ENCODE measurements at places on chromosomes 3 and 15.

GRCh38 chr3:152438181-152438580, 169.5 kb downstream of the MBNL1 start:
- no peak for DNase-seq

DNA sequence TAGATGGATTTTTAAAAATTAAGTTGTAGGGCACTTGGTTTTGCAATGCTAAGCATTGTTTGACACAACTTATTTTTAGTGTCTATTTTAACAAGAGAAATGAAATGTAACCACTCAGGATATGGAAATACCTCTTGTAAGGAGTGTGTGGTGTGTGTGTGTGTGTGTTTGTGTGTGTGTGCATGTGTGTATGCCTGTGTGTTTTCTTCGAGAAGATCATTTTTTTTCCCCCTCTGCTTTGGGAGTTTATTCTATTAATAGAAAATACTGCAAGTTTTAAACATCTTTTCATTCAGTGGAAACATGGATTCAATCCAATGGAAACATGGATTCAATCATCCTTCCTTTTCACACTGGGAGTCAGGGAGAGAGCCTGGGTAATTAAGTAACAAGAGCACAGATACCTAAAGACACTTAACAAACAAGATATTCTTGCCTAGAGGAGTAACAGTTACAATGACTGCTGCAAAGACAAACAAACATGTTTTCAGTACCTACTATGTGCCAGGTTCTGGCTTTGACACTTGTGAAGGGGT, 567.2 kb upstream of the TBL1XR1 start:
- no peak for DNase-seq

DNA sequence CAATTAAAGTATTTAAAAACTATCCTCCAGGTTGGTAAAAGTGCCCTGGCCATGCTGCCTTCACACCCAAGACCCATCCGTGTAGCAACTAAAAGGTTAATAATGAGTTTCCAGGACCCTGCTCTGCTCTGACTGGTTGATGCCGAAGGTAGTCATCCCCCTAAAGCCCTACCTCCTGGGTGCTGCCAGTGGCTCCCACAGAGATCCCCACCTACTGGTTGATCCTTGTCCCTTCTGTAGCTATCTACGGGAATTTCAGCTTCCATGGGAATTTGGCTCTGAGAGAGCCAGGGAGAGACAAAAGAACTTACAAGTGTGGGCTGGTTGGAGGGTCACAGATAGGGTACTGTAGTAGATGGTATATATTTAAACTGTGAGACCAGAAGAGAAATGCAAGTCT, 110.6 kb upstream of the NANOGP8 start:
- no peak for DNase-seq

DNA sequence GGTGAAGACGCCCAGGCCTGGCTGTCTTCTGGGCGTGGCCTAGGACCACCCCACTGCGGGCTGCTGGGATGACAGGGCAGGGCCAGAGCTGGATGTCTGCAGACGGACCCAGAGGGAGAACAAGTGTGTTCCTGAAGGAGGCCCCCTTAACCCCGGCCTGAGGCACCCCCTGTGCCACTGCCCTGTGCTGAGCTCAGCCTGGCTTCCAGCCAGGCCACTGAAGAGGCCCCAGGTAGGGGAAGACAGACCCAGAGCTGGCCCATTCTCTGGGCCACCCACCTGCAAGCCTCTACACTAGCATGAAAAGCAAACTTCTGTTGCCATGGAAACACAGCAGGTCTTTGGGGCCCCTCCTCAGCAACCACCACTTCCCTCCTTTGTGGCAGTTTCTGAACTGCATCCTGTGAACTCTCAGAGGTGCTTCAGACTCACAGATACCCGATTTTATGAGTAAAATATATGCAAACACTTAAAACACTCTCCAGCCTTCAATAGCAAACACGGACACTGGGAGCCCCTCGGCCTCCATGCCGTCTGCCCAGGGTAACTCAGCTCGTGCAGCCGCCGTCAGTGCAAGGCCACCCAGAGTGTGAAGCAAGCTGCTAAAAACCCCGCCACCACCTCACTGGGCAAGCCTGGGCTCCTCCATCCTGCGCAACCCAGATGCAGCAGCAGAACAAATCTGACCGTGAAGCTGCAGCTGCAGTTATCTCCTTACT, 42.5 kb downstream of the CMTM6 start:
- DNase-seq = peak; percentile 95

GRCh38 chr3:88203642-88204055, 53.9 kb downstream of the C3orf38 start:
- peak; percentile 47 for DNase-seq

DNA sequence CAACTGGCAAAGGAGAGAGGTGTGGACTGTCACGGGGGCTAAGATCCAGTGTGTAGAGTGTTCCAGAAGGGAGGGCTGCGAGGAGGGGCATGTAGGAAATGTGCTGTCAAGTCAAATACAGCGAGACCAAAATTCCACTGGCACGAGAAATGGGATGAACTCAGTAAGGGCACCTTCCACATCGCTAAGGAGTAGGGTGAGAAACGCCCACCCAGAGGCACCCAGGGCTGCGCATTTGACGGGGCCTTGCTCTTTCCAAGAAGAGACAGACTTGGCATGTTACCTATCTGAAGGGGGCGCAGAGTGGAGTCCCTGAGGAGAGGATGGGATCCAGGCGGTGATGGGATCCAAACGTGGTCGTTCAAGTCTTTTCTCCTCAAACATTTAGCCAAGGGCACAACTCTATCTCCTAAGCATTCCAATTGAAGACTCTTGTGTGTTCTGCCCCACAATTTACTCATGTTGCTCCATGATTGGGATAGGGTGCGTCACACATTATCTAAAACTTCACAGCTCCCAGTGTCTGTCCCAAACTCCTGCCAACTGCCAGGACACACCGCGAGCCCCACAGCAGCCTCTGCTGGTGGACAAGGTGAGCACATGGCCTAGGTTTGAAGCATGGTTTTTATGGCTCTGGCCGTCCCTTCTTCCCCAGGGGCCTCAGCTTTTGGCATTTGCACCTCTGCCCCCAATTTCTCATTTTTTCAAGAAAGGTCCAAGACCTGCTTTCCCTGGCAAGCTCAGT, 7.6 kb downstream of the SELENOS start:
- DNase-seq = no peak

DNA sequence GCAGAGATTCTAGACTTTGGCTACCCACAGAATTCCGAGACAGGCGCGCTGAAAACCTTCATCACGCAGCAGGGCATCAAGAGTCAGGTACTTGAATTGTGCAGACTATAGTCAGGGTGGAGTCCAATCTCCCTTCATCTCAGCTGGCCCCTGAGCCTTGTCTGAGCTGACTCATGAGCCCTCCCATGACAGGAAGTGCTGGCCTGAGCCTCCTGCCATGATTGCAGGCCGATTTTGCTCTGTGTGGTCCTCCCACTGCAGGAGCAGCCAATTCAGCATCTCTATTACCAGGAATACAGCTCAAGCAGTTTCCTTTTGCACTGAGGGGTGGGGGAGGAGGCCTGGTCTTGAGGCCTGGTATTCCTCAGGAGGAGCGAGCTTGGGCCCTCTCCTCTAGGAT, 5.5 kb downstream of the AP2M1 start:
- no peak for DNase-seq

GRCh38 chr3:64431526-64432091, 206.3 kb upstream of the PRICKLE2 start:
- no peak for DNase-seq

DNA sequence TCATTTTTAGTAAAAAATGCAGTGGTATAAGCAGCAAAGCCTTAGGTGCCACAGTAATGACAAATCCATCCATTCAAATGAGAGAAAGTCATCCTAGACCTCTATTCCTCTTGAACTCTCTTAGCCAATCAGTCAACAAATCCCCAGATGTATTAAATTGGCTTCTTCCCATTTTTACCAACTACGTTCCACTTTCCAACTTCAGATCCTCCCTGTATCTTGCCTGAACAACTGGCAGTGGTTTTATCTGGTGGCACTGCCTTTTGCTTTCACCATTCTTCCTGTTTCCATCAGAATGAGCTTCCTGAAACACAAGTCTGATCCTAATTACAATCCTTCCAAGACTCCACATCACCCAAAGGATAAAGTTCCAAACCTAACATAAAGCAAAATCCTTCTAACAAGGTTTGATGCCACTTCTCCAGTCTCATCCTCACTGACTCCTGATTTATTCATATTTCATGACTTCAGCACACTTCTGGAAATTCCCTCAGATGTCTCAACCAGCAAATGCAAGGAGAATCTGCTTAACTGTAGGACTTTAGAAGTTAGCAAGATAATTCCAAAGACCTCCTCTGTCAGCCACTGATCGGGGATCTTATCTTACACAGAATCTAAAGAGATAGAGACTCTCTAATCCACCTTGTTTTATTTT, 69.8 kb upstream of the SLC4A7 start:
- DNase-seq = no peak

GRCh38 chr3:114718071-114718897, 424.5 kb downstream of the TIGIT start:
- DNase-seq = no peak

GRCh38 chr3:40969341-40969740, 230.0 kb upstream of the CTNNB1 start:
- no peak for DNase-seq

DNA sequence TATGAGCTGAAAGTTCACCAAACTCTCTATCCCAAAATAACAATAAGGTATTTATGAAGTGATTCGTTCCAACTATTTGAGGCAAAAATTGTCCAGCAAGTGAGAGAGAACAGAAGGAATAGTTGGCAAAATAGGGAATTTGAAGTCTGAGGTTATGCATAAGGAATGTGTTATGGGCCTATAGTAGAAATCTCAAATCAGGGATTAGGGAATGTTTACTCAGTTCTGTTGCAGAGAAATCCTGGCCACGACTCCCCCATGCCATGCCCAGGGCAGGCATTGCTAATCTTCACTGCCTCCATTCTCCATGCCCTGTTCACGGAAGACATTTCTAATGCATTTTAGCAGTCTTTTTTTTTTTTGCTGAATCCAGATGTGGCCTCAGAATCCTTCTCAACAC, 58.6 kb downstream of the FLNB start:
- DNase-seq = no peak

DNA sequence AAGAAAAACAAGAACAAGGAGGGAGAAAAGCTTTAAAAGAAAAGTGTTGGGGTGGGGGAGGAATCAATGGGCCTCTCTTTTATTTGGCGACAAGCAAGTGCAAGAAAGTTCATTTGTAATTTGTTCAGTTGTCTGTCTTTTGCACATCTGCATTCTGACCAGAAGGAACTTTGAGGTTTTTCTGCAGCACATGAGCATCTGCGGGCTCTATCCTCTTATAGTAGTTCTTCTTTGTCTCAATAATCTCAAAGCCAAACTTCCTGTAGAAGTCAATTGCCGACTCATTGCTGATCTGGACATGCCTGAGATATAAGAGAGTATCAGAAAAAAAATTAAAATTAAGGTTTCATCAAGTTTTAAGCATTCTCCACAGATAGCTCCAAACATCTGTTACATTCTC, 24.4 kb downstream of the NAA50 start:
- no peak for DNase-seq

- DNase-seq = no peak
These were observed 354.5 kb downstream of the OCA2 start for GRCh38 chr15:27744641-27745040.

- no peak for DNase-seq
These were observed 37.6 kb downstream of the ANO10 start for GRCh38 chr3:43584043-43584826.

DNA sequence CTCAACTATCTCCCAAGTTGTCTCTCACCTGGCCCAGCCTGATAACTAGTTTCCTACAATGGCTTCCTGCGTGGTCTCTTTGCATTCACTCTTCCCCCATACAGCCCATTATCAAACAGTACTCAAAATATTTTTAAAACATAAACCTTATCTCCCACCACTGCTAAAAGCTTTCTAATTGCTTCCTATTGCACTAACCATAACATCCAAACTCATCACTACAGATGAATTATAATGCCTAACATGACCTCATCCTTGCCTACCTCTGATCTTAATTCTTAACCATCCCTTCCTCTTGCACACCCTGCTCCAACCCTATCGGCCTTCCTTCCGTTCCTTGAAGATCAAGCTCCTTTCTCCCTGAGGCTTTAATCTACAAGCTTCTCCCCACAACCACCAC, 17.0 kb downstream of the ACAP2 start:
- no peak for DNase-seq

GRCh38 chr3:195248281-195248680, 22.7 kb downstream of the XXYLT1 start:
- DNase-seq = no peak

- DNase-seq = no peak
These were observed 5.7 kb upstream of the BNIP2 start for GRCh38 chr15:59694779-59695178.

DNA sequence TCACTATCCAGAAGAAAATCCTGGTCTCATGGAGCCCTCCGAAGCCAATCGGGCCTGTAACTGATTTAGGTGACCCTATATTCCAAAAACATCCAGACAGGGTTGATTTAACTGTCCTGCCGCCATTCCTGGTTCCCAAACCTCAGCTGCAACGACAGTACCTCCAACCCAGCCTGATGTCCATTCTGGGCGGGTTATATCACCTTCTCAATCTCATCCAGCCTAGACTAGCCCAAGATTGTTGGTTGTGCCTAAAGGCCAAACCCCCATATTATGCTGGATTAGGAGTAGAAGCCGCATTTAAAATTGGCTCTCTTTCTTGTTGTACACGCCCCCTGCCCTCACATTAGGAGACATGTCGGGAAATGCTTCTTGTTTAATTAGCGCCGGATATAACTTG, 36.7 kb downstream of the ZBTB11 start:
- DNase-seq = no peak

DNA sequence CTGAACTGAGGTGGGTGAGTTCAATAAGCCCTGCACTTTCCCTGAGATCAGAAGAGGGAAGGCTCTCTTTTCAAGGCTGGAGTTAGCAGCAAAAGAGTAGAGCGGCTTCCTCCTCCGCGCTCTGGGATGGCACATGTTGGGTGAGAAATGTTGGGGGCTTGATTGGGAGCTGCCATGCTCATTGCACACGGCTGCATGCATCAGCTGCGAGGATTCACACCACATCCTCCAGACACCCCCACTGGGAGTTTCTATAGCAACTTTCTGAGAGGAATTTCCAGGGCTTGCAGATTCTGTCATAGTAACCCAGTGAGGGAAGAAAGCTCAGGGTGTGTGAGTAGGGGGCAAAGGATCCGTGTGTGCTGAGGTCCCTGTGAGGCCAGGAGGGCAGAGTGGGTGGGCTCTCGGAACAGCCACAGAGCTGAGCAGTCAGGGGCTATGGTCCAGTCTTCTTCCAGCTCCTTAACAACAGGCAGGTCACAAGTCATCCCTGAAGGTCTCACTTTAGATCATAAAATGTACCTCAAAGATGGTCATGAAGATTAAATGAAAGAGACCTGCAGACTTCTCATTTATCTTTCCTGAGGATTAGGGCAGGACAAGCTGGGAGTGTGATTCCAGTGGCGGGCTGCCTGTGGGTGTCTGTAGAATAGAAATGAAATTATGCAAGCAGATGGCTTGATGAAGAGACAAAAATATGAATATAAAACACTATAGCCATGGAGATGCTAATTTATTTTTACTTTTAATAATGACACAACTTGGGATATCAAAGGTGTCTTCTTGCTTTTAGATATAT, 75.7 kb upstream of the CHRNA7 start:
- DNase-seq = no peak

DNA sequence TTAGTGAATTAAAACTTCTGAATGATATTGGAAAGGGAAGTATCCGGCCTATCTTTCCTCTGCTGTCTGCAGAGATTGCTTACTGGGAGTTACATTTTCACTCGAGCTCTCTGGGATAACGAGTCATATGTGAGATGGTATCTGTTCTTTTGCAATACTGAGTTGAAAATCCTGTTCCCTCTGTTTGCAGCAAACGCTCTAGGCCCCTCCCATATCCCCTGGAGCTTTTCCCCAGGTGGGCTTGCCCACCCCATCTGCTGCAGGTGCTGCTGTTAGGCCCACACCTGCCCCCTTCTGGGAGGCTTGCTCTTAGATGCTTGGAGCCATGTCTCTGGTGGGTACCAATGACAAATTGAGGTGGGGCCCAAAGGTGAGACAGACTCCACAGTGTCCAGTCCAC, 42.7 kb upstream of the MTMR10 start:
- DNase-seq = no peak

All from CD4-positive, alpha-beta T cell treated with Interleukin-2 at 100 ng/mL for 4 hours (primary cell).